ENCODE measurements at places on chromosomes 16 and 17. TPM values are rescaled to one million over a fixed set of nuclear protein-coding genes. Genes with fewer than 3 reads are reported as not detected.

Gene FBXO39
- 0.12 TPM for polyA plus RNA-seq

Gene CCL22
- polyA plus RNA-seq, result not detected

Gene GP1BA
- not detected for polyA plus RNA-seq

Gene TBX21
- not detected for polyA plus RNA-seq

Gene SECTM1
- 12.5 TPM for polyA plus RNA-seq

Gene C17orf67
- polyA plus RNA-seq, result 0.76 TPM

Gene ODAD4
- 0.47 TPM for polyA plus RNA-seq

Gene CPPED1
- 7.7 TPM for polyA plus RNA-seq

Gene KRTAP4-4
- polyA plus RNA-seq, result not detected

Gene IL17C
- not detected for polyA plus RNA-seq

Gene ERN2
- 0.14 TPM for polyA plus RNA-seq

Gene MYO15A
- polyA plus RNA-seq, result 0.32 TPM

Gene IGFBP4
- polyA plus RNA-seq, result 1,343 TPM

Gene CD300H
- polyA plus RNA-seq, result not detected

Gene CDK3
- 2.9 TPM for polyA plus RNA-seq

Gene C16orf54
- not detected for polyA plus RNA-seq

Gene CLEC19A
- not detected for polyA plus RNA-seq

Gene TMC7
- polyA plus RNA-seq, result 0.42 TPM

Gene AOC3
- 0.12 TPM for polyA plus RNA-seq

Gene C16orf87
- 16.8 TPM for polyA plus RNA-seq

Gene ADAP2
- 1.4 TPM for polyA plus RNA-seq

Data from AG04450 (cell line).